Activated T-helper 17 cell treated with anti-CD3 and anti-CD28 coated beads, Interleukin-2, amount 50 U/mL, for 72 hours (primary cell): ENCODE measurements at places on chromosomes 3 and 15.
A peak's percentile ranks its signal among the peaks of the same experiment; 100 is the strongest.

GRCh38 chr3:162082516-162082915 is 585.9 kb downstream of the OTOL1 start:
- no peak for ATAC-seq

DNA sequence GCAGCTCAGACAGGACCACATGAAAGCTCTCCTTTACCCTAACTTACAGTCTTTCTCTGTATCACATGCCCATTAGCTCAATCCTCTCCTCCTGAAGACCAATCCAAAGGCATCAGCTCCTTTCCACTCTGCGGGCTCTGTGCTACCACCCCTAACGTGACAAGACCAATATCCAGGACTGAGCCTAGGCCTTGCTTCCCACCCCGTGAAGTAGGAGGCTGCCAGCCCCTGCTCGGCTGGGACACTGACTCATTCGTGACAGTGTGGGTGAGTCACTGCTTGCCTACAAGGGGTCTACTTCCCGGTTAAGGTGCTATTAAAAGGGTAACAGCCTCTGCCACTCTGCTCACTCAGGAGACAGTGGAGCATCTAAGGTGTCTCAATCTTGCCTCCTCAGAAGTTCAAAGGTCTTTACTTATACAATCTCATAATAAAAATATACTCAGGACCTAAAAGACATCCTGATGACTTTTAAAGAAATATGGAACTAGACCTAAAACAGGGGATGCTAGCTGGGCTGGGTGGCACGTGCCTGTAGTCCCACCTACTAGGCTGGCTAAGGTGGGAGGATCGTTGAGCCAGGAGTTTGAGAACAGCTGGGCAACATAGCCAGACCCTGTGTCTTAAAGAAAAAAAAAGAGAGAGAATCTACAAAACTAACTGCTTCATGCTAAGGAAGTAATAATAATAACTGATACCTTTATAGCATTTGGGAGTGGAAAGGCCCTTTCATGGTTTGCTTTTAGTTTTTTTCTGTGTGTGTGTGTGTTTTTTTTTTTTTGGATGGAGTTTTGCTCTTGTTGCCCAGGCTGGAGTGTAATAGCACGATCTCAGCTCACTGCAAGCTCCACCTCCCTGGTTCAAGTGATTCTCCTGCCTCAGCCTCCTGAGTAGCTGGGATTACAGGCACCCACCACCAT is 55.0 kb downstream of the TMEM44 start:
- peak; percentile 76 for ATAC-seq

DNA sequence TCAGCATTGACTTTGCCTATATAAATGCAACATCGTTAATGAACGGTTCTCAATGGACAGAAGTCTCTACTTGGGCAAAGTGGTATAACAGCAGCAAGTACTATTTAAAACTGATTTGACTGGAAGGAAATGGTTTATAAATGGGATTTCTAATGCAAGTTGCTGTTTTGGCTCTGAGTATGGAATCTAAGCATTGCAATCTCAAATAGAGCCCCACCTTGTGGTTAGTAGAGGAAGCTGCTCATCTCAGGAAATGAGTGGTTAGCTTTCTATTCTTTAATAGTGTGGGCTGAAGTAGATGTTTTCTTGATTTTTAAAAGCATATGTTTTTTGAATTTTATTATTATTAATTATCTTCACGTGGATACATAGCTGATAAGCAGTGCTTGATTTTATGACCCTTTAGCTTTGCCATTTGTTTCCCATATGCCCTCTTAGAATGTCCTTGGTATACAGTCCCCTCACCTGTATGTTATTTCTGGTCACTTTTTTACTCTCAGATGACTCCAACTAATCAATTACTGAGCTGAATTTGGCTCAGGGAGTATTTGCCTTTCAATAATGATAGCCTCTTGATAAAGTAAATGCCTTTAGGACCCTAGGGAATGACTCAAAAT is 67.1 kb downstream of the OXSM start:
- ATAC-seq = peak; percentile 81

GRCh38 chr3:69462022-69462825 is 76.3 kb upstream of the FRMD4B start:
- ATAC-seq = peak; percentile 24

- ATAC-seq = no peak
Measured at GRCh38 chr15:95501865-95502264, 828.6 kb upstream of the NR2F2 start.

GRCh38 chr3:183369117-183369516 is 59.3 kb downstream of the MCF2L2 start:
- no peak for ATAC-seq

DNA sequence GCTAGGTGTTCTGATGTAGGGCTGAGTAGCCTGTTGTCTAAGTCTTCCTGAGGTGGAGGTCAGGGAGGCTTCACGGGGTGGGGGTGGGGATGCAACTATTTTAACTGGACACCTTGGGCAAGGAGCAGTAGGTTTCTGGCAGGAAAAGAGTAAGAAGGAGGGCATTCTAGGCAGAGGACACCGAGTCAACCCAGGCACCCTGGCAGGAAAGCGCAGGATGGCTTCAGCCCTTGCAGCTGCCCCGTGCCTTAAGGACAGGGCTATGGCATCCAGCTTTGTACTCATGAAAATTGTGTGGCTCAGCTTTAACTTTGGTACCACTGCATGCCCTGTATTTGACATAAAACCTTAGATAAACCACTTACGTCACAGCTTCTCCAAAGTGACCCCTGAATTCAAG is 6.4 kb upstream of the FILIP1L start:
- ATAC-seq = no peak

GRCh38 chr3:17913359-17913758 is 170.9 kb upstream of the TBC1D5 start:
- no peak for ATAC-seq

DNA sequence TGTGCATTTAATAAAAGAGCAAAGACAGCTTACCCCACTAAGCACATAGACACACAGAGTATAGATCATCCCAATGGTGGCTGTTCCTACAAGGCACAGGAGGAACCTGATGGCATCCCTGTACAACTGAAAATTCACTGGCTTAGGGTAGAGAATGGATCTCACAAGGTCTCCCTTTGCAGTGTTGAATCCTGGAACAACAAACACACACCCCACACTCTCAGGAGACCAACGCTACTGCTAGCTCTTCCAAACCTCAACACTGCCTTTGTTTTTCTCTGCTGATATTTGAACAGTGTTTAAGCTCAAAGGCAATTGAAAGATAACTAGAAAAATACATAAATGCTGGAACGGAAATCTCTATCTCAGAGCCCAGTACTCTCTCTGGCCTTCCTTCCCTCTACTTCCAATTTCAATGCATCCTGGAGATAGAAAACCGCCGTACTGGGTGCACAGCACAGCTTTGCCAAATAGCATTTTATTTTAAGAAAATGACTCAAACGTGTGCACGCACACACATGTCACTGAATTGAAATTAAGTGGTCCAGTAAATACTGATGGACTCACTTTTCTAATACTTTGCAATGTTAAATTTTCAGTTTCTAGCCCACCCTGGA is 87.5 kb upstream of the ATP13A5 start:
- ATAC-seq = no peak

GRCh38 chr15:48020166-48020565 is 100.6 kb upstream of the SLC24A5 start:
- no peak for ATAC-seq

DNA sequence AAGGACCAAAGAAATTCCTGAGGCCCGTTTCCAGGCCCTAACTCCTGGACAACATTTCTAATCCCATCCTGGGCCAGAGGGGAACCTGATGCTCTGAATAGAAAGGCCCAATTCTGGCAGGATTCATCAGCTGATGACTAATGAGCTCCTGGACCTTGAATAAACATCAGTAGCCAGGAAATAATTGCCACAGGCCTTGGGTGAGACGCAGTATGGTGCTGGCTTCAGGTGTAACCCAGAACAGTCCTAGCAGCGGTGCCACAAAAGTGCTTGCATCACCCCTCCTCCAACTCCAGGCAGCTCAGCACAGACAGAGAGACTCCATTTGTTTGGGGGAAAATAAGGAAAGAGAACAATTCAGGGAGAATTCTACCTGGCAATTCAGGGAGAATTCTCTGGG is 184.7 kb upstream of the POU1F1 start:
- ATAC-seq = no peak

DNA sequence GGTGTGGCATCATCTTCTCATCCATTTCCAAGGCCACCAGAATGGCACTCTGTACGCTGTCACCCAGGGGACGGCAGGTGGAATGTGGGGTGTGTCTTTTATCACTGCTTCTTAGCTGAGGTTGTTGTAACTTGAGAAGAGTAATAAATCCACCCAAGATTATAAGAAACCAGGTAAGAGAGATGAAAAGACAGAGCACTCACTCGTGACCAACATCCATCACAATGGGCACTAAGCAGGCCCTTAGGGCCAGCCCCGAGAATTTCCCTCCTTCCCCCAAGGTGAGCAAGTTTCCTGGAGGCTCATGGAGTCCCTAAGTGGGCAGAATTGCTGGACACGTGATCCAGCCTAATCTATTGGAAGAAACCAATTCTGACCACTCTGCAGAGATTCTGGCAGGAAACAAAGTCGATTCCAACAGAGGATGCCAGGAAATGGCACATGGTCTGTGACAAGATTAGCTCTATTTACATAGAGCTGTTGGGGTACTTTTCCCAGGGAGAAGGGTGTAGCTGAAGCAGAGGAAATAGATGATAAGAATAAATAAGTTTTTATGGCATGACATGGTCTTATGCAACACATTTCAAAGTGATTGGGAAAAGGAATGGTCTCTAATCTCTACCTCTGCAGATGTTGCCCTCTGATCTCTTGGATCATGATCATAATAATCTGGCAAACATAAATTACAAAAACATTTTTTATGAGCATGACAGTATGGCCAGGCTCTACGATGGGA is 22.5 kb downstream of the SLC6A20 start:
- no peak for ATAC-seq

GRCh38 chr3:32428092-32429068 is 36.7 kb downstream of the CMTM7 start:
- ATAC-seq = peak; percentile 27

- peak; percentile 65 for ATAC-seq
Measured at GRCh38 chr3:122942937-122943827, 84.4 kb downstream of the SEMA5B start.

- no peak for ATAC-seq
Measured at GRCh38 chr15:27238707-27239423, 267.9 kb downstream of the GABRG3 start.

GRCh38 chr3:46854555-46854991 is 8.7 kb downstream of the MYL3 start:
- no peak for ATAC-seq

DNA sequence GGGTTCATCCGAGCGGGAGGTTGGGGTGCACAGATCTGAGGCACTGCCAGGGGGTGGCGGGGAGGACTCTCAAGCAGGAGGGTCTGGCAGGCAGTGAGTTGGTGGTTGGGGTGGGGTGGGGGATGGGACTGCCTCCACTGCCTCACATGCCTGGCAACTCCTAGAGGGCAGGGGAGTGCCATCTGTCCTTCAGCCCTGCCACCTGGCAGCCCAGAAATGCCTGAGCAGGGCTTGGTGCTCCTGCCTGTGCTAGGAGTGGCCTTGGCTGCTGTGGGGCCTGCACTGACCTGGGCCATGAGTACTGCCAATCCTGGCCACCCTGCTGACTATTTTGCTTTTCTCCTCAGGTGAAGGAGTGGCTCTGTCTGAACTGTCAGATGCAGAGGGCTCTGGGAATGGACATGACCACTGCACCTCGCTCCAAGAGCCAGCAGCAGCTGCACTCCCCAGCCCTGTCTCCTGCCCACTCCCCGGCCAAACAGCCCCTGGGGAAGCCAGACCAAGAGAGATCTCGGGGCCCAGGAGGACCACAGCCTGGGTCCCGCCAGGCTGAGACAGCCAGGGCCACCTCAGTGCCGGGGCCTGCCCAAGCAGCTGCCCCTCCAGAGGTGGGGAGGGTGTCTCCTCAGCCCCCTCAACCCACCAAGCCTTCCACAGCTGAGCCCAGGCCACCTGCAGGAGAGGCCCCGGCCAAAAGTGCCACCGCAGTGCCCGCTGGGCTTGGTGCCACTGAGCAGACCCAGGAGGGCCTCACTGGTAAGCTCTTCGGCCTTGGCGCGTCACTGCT is 32.0 kb upstream of the APEH start:
- ATAC-seq = no peak

DNA sequence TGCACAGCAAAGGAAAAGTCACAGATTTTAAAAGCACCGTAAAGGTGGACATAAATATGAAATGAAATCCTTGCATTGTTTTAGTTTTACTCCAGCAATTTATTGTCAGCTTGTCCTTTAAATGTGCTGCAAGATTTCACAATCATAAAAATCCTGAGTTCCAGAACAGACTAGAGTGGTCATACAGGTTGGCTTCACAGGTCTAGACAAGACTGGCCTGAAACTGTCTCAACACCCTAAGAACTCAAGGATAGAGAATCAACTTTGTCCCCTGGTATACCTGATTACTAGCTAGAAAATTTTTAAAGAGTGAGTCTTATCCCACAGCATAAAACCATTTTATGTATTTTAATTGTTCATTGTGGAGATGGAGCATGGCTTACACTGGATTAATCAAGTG is 521.7 kb upstream of the MCTP2 start:
- no peak for ATAC-seq

- ATAC-seq = no peak
Measured at GRCh38 chr15:89155656-89156055, 65.7 kb downstream of the RLBP1 start.

DNA sequence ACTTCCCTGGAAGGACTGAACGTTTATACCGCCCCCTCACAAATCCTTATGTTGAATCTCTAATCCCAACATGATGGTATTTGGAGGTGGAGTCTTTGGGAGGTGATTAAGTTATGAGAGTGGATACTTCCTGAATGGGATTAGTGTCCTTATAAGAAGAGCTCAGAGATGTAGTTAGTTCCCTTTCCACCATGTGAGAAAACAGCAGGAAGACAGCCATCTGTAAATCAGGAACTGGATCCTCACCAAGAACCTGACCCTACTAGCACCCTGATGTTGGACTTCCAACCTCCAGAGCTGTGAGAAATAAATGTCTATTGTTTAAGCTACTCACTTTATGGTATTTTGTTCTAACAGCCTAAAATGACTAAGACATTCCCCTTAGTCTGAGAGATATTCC is 33.3 kb upstream of the SACM1L start:
- no peak for ATAC-seq

GRCh38 chr3:31876331-31876730 is 104.7 kb downstream of the OSBPL10 start:
- no peak for ATAC-seq

DNA sequence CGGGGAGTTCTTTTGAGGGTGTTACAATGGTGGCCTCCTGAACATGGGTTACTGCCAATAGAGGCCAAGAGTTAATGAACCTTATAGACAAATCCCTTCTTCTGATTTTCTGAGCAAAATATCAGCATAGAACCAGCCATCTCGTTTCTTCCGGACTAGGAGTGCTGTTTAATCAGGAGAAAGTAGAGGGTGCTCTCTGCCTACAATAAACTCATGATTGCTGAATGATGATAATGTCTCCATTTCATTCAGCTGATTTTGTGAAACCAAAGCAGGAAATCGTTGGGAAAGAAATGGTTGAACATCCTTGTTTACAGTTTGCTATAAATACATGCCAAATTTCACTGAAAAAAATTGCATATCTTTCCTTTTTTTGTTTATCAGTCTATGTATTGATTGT is 142.8 kb upstream of the PLSCR5 start:
- no peak for ATAC-seq

DNA sequence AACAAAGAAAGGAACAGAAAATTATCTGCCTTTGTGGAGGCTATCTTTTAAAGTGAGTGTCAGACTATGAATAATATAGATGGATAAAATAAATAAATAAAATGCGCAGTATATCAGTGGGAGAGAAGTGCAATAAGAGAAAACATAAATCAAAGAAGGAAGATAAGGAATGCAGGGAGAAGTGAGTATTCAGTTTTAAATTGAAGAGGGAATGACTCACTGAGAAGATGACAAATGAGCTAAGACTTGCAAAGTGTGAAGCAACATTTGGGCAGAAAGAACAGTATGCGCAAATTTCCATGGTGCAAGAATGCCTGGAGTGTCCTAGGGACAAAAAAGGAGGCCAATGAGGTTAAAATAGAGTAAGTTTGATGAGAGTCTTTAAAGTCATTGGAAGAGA is 1300.1 kb upstream of the ALCAM start:
- no peak for ATAC-seq
